Testis (tissue), 5 donors: ENCODE measurements at places on chromosomes 7 and 10.

DNA sequence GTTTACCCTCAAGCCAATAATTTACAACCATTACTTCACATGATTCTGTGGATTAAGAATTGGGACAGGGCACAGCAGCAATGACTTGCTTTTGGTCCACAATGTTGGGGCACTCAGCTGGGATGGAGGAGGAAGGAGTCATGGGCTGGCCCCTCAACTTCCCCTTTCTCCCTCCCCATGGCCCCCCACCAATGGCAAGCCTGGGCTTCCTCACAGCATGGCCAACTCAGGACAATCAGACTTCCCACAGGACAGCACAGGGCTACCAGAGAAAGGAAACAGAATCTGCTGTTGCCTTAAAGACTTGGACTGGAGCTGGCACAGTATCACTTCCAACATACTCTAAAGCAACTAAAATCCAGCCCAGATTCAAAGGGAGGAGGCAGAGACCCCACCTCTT, 160.7 kb downstream of the PTPN20 start:
- no peak for DNase-seq

DNA sequence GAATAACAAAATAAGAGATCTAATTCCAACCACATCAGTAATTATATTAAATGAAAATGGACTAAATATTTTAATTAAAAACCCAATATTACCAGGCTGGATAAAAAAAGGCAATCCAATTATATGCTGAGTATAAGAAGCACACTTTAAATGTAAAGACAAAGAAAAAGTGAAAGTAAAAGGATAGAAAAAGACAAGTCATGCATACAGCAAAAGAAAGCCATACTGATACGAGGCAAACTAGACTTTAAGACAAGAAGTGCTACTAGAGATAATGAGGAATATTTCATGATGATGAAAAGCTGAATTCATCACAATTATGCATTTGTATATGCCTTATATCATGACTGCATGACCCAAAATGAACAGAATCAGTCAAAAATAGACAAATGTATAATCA, 628.6 kb downstream of the PHTF2 start:
- DNase-seq = no peak

DNA sequence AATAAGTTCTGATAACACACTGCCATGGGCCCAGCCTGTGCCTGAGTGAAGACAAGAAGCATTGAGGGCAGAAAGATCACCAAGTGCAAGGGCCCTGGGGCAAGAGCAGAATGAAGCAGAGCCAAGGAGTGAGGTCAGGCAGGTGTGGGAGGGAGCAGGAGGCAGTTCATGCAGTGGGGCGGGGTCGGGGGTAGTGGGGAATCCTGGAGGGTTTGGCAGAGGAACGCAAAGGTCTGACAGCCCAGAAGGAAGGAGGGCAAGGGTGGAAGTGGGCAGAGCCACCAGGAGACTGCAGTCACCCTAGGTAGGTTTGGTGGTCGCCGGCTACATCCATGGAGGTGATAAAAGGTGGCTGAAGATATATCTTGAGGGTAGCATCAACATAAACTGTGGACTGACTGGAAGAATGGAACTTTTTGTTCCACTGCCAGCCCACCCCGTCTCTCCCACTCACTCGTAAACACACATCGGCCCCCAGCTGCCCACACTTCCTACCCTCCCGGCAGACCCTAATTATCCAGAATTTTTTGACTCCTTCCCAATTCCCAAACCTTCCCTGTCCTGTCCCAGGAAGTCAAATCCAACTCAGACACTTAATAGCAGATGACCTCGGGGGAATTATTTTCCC, 172.4 kb downstream of the ARHGAP12 start:
- no peak for DNase-seq

- DNase-seq = no peak
Measured at GRCh38 chr7:106652909-106653308, 8.0 kb downstream of the CCDC71L start.

- DNase-seq = no peak
Measured at GRCh38 chr7:142463401-142463850, 205.6 kb upstream of the PRSS58 start.

DNA sequence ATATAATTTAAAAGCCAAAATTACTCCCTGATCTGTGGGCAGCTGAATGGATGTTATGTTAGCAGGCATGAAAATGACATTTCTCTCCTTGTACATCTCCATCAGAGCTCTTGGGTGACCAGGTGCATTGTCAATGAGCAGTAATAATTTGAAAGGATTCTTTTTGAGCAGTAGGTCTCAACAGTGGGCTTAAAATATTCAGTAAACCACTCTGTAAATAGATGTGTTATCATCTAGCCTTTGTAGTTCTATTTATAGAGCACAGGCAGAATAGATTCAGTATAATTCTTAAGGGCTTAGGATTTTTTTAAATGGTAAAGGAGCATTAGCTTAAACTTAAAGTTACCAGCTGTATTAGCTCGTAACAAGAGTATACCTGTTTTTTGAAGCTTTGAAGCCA, 52.0 kb downstream of the MRPL32 start:
- DNase-seq = no peak

DNA sequence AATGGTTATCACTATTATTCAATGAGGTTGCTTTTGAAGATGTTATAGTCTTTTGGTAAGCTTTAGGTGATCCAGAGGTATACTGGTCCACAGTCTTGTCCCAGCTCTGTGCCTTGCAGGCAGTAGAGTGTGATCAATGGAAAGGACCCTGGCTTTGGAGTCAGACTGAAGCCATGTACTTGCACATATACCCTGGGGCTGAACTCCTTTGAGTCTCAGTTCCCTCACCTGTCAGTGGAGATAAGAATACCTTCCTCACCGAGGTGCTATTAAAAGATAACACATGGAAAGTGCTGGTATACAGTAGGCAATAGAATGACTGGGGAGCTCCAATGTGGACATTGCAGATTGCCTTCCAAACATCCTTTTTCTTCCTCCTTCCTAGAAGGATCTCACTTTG, 16.0 kb upstream of the PDLIM1 start:
- DNase-seq = no peak

- no peak for DNase-seq
Measured at GRCh38 chr7:1268866-1269265, 36.2 kb downstream of the UNCX start.

GRCh38 chr10:12351447-12351846, 2.1 kb downstream of the CAMK1D start:
- DNase-seq = no peak

DNA sequence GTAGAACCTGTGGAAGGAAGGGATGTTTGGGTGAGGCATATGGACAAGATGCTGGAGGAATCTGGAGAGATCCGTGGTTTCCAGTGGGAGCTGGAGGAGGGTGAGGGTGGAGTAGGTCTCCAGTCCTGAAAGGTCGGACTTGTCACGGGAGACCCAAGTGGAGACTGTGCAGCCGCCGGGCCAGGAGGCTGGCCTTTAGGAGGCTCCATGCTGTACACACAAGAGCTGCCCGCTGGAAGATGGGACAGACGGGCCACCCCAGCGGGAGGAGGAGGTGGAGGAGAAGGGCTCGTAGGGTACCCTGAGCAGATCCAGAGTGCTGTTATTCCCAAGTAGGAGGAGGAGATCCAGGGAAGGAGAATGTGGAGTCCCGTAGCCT, 106.7 kb downstream of the NKX6-2 start:
- peak; percentile 11 for DNase-seq

- no peak for DNase-seq
Measured at GRCh38 chr7:129858490-129858889, 94.3 kb downstream of the UBE2H start.

GRCh38 chr7:150931199-150931869, 46.8 kb downstream of the KCNH2 start:
- DNase-seq = no peak

DNA sequence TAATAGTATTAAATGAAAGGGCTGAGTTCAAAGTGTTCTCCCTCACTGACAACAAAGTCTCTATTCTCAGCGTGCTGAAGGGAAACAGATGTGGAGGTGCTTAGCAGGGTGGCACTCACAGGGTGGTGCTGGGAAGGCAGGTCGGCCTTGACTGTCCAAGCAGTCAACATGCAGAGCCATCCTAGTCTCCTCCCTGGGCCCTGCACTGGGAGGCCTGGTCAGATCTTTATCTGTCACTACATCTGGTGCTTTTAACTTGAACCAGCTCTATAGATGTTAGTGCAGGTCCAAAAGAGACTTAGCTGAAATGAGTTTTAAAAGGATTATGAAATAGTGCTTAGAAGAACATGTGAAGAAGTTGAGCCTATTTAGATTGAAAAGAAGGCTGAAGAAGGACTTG, 82.1 kb downstream of the AVL9 start:
- DNase-seq = no peak

- no peak for DNase-seq
Measured at GRCh38 chr7:24617957-24618616, 44.8 kb downstream of the PALS2 start.

DNA sequence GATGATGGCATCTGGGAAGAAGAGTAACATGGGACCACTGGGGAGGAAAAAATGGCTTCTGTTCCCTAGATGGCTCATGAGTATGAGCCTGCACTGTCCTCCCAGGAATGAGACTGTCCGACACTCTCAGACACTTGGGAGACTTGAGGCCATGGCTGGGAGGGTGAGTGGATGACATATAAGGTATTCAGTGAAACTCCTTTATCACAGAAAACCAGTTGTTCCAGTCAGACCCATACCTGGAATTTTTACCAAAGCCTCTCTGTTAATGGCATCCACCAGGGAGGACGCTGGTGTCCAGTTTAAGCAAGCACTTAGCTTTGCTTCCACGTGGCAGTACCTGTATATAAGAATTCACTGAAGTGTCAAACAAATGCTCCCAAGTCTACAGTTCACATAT, 116.7 kb upstream of the C10orf90 start:
- no peak for DNase-seq

DNA sequence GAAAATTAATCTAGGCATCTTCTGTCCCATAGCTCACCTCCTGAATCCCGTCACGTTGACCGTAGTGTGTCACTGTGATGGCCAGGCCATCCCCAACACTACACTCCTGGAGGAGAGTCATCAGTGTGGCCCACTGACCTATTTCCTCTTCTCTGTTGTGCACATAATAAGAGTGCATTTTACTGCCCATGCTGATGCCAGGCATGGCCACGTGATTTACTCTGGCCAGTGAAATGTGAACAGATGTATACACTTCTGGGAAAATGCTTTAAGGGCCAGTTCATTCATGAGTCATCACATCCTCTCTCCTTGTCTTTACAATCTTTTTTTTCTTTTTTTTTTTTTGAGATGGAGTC, 101.9 kb upstream of the PIP4K2A start:
- DNase-seq = no peak

DNA sequence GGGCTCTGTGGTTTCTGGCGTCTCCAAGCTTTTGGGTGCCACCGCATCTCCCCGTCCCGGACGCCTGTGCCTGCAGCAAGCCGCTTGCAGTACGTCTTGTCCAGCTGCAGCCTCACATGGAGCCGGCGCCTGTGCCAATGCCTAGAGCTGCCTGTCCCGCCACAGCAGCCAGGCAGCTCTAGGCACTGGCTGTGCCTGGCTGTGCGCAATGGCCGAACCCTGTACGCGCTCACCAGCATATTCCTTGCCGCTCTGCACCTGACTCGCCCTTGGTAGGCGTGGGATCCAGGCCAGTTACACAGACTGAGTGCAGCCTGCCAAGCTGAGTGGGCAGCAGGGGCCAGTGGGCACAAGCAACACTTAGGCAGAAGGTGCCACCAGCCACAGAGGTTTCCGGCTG, 381.2 kb upstream of the SORCS1 start:
- no peak for DNase-seq

- DNase-seq = no peak
Measured at GRCh38 chr10:23325132-23325531, 19.5 kb downstream of the C10orf67 start.

GRCh38 chr10:43186150-43186549, 47.9 kb downstream of the CSGALNACT2 start:
- DNase-seq = no peak

GRCh38 chr10:103890194-103890658, 27.8 kb downstream of the STN1 start:
- DNase-seq = no peak

DNA sequence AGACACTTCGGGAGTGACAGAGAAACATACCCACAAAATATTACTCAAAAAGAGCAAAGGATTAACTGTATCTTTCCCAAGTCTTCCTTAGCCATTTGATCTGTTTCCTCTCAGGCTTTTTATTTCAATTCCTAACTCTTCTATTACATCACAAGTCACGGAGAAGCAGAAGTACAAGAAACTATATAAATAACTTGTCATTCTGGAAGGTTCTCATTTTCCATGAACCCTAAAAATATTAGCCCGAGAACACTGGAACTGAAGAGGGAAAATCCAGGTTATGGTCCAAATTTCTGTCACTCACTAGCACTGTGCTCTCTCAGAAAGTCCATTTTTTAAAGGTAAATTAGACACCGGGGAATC, 98.0 kb downstream of the GRB10 start:
- DNase-seq = no peak

DNA sequence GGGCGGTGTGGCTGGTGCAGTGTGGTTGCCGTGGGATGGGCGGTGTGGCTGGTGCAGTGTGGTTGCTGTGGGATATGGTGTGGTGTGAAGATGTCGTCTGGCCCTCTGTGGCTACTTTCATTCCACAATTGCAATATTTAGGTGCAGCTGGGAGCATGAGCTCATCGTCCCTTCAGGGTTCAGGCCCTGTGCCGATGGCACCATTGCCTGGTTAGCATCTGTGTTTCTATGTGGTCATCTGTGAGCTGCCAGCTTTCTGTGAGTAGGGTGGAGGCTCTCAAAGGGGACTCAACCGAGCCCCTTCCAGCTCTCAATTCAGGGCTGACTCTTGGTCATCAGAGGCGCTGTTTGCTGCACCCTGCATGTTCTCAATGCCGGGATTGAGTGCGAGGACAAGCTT, 3.6 kb downstream of the ADGRA1 start:
- no peak for DNase-seq

GRCh38 chr10:103540722-103541121, 47.2 kb downstream of the NEURL1 start:
- DNase-seq = peak; percentile 7

GRCh38 chr10:74557098-74557497, 269.3 kb upstream of the KAT6B start:
- no peak for DNase-seq

DNA sequence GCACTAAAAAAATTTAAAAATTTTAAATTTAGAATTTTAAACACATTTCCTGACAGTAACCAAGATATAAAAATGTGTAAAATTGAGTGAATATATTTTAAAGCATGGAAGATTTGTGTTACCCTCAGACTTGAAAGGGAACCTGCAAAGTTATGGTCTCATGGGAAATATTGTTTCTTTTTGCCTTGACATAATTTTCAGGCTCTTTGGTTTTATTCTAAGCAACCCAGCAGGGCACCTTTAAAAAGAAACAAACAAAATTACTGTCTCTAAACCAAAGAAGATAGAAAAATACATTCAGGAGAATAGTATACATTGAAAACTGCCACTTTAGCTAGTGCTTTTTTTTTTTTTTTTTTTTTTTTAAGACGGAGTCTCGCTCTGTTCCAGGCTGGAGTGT, 87.5 kb downstream of the ADK start:
- no peak for DNase-seq
